Upper lobe of left lung (tissue), 6 donors: ENCODE measurements at places on chromosomes 3 and 15.
A peak's percentile ranks its signal among the peaks of the same experiment; 100 is the strongest.

- DNase-seq = no peak
These were observed 746.3 kb downstream of the FHIT start for GRCh38 chr3:60504827-60505457.

GRCh38 chr3:9732740-9733115, 1.2 kb downstream of the BRPF1 start:
- DNase-seq = no peak

- DNase-seq = no peak
These were observed 156.3 kb downstream of the HCN4 start for GRCh38 chr15:73212424-73212823.

- DNase-seq = no peak
These were observed 19.6 kb upstream of the GOLGA8B start for GRCh38 chr15:34603095-34603494.

DNA sequence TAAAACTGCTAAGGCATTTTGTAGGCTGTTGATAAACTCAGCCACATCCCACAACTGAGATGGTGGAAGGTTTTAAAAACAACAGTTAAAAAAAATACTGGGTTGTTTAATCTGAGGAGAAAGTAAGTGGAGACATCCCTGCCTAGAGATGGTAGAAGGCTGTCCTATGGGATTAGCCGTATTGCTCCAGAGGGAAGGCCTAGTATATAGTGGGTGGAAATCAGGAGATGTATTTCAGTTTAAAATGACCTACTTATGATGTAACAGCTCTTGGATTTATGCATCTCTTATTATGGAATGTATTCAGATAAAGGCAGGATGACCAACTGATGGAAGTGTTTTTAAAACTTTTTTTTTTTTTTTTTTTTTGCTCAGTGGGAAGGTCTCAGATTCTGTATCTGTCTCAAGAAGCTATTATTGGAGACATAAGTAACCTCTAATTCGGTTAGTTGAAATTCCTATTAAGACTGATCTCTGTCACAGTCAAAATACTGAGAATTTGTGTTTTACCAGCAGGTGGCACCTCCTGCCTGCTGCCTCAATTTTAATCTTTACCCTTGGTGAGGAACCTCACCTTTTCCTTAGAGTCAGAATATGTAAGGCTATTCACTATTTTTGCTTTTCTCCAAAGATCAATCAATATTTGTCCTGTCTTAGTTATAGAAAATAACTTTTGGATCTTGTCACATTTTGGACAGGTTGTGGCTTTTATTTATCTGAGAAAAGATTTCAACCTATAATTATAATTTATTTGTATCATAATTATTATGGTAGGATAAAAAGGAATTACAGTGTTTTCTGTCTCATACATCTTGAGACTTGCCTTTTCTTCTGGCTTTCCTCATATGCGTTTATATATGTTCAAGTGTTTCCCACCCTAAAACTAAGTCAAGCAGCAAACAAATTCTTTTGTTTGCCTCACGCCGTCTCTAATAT, 63.0 kb downstream of the VPS8 start:
- DNase-seq = no peak

DNA sequence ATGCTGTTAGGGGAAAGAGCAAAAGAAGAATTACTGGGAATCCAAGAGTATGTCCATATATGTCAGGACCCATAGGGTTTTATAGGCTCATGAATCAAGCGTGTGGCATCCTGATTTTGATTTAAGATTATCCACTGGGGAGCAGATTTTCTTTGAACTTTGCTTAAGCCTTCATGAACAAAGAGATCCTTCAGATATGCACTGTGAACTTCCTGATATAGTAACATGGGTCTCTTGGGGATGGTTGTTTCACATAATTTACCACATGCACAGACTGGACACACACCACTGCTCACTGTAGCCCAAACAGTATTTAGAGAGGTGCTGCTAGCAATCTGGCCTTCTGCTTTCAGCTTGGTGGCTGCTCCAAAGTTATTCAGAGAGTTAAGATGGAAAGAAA, 200.9 kb upstream of the ZPLD1 start:
- no peak for DNase-seq

- peak; percentile 87 for DNase-seq
These were observed 34.4 kb downstream of the TNK2 start for GRCh38 chr3:195873971-195874370.

DNA sequence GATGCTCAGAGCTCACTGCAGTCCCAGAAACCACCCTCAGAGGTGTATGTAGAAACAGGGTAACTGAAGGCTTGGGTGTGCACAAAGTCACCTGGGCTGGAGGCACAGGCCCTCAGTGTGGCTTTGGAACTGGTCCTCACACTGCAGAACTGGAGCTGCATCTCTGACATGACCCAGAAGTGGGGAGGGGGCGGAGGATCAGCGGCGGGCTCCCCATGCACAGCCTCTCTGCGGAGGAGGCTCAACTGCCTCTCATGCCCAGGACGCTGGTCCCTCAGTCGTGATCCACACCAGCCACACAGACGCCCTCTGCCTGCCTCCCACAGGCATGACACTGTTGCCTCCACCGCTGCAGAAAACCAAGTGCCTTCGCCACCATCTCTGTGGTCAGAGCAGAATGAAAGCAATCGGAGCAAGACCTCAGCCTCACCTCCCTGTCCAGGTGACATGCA, 73.7 kb downstream of the TM2D3 start:
- no peak for DNase-seq
